ENCODE measurements at places on chromosomes 4 and X.

GRCh38 chrX:132958091-132958703 lies at the start of gene HS6ST2:
Gene HS6ST2, minus strand, starts transcription at chrX:132958629.
- peak; percentile 35 for DNase-seq

- DNase-seq = no peak
Observed at GRCh38 chr4:71449040-71449439, 110.2 kb downstream of the SLC4A4 start.

DNA sequence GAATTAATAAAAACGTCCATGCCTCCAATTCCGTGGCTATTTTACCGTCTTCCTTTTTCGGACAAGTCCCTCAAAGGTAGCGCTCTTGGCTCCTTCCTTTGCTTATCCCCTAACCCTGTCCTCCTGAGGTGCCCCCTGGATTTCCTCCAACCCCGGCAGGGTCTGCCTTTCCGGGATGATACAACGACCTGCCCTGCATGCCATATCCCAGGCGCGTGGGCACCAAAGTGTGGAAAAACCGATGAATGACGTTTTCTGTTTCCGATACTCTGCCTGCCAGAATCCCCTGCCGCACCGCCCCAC lies 706 bp upstream of the CSTF2 start:
- no peak for DNase-seq

DNA sequence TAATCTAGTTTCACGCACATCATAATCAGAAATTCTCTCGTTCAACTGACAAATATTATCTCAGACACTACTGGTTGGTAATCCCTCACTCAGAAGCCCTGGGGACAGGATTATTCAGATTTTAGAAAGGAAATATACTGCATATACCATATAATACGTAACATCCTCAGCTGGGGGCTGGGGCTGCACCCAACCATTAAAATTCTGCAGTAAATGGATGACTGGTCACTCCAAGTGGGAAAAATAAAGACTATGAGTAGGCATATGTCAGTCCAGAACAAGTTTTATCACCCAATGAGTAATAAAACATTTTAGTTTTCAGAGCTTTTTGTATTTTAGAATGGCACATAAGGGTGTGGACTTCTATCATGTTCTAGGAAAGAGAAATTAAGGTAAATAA lies 121.7 kb upstream of the MAP3K15 start:
- no peak for DNase-seq

DNA sequence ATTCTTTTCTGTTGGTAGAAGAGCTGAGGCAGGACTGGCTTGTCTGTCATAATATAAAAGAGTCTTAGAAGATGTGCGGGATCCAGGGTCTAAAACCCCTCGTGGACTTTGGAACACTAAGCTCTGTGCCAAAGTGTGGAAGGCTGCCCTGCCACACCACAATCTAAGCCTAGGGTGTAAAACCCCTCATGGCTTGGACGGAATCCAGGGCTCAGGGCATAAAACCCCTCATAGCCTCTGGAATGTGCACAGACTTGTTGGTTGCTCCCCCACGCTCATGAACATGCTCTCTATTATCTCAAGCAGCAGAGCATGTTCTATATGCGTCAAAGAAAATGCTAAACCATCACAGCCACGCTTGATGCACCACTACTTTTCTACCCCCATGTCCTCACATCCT lies 483.6 kb downstream of the GABRG1 start:
- DNase-seq = no peak

- DNase-seq = no peak
Observed at GRCh38 chr4:184368290-184368689, 106.1 kb downstream of the IRF2 start.
